ENCODE measurements at places on chromosomes 2 and 18.

GRCh38 chr2:19141234-19142004 is 217.0 kb downstream of the OSR1 start:
- DNase-seq = no peak

GRCh38 chr2:204030322-204030721 is 93.8 kb downstream of the ICOS start:
- DNase-seq = no peak

DNA sequence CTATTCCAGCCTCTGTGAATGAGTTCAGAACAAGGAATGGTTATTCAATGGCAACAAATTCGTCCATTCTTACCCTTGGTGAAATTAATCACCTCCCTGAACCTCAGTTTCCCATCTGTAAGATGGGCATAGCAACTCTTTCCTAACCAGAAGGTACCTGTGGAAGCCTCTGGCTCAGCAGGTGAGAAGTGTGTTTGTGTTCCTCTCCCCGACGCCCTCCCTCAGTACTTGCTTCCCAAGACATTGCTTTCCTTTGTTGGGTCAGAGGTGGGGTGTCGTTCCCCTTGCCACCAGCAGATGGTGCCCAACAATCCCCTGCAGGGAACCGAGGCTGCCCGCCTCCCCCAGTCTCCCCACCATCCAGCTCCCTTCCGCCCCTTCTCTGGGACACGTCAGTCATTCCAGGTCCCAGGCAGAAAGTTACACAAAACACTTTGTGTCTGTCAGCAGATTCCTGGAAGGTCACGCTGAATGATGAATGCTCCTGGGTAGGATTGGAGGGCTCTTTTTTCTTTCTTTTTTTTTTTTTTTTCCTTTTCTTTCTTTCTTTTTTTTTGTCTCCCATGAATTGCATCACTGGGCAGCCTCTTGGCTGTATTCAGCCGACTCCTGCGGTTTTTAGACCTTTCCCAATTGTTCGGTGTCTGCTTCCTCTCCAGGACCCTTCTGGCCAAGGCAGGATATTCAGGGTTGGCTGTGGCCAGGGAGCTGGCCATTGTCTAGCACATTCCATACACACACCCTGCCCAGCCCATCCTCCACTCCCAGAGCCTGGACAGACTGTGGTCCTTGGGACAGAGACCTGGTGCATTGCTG is 117.3 kb downstream of the LPIN1 start:
- peak; percentile 45 for DNase-seq

DNA sequence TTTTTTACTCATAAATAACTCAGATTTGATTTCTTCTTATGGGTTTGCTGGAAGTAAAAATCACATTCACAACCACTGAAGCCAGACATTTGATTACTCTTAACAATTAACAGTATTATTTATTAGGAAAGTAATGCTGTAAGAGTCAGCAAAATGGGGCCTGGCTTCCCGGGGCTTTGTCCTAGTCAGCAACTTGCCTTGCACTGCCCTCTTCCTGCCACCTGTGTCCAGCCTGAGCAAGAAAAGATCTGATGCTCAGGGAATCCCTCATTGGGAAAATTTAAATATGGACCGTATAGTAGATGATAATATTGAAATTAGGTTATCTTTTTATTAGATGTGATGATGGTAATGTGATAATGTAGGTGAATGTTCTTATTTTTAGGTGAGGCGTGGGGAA is 30.8 kb upstream of the ACYP2 start:
- DNase-seq = no peak

- no peak for DNase-seq
Observed at GRCh38 chr2:144249035-144249637, 270.8 kb downstream of the ZEB2 start.

- DNase-seq = no peak
Observed at GRCh38 chr2:149612122-149612521, 24.5 kb upstream of the MMADHC start.

DNA sequence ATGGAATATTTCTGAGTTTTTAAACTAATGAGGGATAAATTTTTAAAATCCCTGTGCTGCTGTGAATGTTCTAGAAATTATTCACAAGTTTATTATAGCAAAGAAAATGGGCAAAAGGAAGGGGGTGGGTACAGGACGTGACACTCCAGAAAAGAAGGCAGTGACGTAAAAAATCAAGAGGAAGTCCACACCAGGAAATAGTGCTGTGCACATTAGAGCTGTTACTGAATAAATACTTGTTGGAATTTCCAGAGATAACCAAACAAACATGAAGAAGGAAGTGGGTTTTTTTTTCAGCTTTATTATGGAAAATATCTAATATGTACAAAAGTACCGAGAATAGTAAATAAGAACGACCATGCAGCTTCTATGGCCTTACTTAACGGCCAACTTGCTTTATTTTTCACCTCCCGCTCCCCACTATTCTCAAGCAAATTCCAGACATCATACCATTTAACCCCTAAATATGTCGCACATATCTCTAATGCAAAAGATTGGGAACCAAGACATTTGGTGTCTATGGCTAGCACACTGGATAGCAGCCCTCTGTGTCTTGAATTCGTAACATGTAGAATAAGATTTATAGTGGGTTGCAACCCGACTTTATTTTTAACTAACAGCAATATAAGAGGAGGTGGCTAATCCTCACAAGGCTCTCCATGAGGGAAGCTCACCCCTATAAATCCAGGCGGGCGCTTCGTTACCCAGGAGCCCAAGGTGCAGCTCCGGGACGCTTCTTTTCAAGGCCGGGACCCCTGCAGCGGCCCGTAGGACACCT is 580 bp upstream of the NDUFV2 start:
- no peak for DNase-seq

GRCh38 chr2:240846873-240847595 is 21.6 kb upstream of the AGXT start:
- DNase-seq = no peak

DNA sequence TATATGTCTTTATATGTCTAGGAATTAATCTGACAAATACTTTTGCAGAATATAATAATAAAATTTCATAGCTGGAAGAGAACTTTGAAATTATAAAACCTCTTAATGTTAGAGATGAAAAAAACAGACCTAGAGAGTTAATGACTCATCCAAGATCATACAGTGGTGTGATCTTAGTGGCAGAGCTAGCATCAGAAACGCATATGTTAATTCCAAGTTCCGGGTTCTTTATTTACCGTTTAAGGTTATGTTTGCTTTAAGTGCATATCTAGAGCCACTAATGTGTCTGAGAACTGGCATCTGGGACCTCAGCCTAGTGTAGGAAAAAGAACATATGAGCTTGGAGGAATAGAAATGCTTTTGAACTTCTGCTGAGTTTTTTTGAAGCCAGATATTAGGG is 24.3 kb downstream of the CERS6 start:
- DNase-seq = no peak

DNA sequence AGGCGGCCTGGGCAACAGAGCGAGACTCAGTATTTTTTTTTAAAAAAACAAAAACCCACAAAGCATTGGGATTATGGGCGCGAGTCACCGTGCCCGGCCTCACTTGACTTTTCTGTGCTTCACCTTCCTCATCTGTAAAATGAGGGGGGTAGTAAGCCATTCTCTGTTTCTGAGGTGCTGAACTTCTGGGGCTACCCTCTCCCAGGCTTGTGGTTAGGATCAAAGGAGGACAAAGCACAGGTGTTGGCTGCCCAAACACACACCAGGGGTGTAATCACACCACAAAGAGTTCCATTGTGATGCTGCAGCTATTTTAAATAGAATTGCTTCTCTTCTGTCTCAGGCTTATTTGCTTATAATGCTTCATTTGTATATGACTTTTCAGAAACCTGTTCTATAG is 35.8 kb upstream of the INHBB start:
- no peak for DNase-seq

DNA sequence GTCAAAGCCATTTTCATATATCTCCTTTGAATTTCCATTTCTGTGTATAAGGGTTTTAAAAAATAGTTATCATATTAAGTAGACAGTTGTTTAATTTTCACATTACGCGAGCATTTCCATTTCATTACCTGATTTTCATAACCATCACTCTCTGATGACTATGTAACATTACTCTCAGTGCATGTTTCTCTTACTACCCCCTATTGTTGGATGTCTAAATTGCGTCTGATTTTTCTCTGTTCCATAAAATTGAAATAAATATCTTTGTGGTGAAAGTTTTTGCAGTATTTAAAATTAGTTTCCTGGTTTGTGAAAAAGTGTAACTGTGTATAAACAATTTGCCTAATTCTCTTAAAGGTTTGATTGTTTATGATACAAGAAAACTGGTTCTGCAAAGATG is 123.8 kb downstream of the MYO1B start:
- DNase-seq = no peak

- DNase-seq = no peak
Observed at GRCh38 chr2:72153026-72153791, 5.5 kb upstream of the CYP26B1 start.

DNA sequence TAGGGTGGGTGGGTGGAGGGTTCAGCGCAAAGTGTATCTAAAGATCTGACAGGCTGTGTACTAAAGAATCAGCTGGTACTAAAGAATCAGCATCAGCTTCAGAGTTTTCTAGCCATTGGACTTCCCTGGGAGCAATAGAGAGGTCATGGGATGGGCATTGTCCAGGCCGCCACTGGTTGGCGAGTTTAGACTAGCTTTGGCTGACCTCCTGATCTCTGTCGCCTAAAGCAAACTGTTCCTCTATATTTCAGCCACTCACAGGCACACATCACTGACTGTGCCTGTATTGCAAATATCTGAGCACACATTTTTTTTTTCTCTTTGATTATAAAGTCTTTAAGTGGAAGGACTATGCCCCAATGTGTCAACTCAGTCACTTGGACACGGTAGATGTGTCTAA is 267.8 kb upstream of the SKOR2 start:
- no peak for DNase-seq

- no peak for DNase-seq
Observed at GRCh38 chr2:215668378-215668775, 232.5 kb upstream of the FN1 start.

- no peak for DNase-seq
Observed at GRCh38 chr18:77401173-77401572, 151.5 kb downstream of the GALR1 start.

- no peak for DNase-seq
Observed at GRCh38 chr18:55261253-55261652, 302.0 kb upstream of the CCDC68 start.

GRCh38 chr2:109164311-109164710 is 35.3 kb downstream of the SH3RF3 start:
- DNase-seq = no peak

GRCh38 chr18:47917923-47918610 is 12.4 kb downstream of the SMAD2 start:
- no peak for DNase-seq

DNA sequence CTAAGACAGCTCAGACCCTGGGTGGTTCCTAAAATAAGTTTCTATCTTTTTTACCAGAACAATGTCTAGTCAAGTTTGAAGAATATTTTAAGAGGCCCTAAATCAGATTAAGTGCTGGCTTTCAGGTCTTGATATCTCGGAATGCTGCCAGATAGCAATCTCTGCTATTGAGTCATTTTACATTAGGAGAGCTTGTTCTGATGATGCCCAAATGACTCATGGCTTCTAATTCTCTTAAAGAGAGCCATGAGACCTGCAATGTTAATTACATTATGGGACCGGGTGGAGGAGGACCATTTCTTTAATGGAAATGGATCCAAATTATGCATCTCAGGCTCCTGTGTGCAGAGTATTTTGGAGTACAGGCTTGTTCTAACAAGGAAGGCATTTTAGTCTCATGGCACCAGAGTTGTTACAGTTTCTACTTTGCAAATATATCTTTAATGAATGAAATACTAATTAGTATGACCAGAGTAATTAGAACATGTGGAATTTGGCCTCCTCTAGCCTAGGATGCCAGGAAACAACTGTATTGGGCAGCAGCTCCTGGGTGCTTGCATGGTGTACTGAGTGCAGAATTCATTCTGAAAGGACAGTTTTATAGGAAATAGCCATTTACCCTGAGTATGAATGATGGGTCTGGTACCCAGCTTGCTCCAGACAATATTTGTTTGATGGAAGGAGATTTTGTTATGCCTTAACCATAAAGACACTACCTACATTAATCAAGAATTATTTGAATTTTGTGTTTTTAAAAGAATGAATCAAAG is 94.0 kb upstream of the SULT1C3 start:
- DNase-seq = no peak

DNA sequence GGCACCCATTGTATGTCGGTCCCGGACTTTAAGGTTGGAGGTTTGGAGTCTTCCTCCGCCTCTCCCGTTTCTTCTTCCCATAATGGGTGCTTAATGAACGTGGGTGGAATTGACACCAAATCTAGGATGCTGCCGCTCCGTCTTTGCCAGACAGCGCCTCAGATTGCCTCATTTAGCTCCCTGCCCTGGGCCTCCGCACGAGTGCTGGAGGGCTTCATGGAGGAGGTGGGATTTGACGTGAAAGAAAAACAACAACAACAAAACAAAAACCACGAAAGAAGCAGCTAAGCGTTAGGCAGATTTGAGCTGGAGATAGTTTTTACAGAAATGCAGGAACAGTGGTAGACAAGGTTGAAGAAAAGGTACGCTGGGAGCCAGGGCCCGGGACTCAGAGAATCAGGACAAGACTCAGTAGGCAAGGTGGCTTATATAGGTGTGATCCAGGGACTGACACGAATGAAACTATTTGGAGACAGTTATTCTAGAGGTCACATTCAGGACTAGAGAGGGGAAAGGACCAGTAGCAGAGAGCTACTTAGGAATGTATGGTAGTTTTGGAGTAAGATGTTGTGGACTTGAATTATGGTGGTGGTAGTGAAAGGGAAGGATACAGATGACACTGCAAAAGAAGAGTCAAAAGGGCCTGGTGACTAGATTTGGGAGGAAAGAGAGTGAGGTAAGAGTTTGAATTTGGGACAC is 605 bp downstream of the ZNF2 start:
- no peak for DNase-seq

DNA sequence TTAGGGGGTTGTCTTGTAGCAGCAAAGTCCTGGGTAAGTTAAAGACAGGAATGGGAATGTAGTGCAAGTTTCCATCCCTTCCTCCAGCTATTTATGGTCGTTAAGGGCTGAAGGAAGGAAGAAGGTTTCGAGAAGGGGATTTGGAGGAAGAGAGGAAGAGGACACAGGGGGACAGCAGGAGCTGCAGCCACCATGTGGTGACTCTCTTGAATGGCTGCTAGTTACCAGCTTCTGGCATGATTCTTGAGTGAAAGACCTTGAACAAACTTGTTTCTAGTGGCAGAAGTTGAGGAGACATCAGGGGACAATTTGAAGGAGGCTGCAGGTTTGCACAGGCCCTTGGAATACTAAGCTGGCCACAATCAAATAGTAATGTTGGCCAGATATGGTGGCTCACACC is 116.6 kb downstream of the MTX2 start:
- DNase-seq = no peak

DNA sequence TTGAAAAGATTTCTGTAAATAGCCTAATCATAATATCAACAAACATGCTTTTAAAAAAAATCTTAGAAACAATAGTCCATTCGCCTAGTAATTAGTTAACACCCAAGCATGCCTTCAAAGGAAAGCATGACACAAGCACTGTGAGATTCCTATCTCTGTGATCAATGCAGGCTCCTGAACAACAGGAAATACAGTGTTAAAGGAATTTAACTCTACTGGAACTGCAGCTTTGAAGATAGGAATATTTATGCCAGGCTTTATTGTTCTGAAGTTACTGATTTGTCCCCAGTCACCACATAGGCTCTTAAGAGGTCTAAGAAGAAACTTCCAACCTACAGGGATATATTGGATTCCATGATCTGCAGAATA is 15.4 kb upstream of the FAM124B start:
- DNase-seq = no peak
